ENCODE measurements at places on chromosomes 5 and 9.

- DNase-seq: peak; percentile 36
Observed at GRCh38 chr9:5186416-5187169, 1.2 kb upstream of the INSL6 start.

DNA sequence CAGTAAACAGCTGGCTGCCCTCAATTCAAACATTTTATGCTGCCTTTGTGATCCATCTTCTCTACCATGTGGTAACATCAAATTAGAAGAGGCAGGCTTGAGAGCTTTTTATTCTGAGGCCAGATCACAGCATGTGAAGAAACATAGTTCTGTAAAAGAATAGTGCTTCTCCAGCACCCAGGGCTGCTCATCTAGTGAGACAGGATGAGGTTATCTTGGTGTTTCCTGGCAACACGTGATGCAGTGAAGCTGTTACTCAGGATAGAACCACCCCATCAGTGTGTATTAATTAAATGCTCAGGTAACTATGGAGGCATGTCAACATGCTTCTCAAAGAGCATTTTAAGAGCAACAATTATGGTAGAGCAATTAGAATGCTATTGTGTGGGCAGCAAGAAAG, 400.5 kb upstream of the ACO1 start:
- no peak for DNase-seq

- no peak for DNase-seq
Observed at GRCh38 chr9:19577411-19577810, 168.6 kb downstream of the ACER2 start.

GRCh38 chr9:70852711-70853240, 268.6 kb downstream of the TRPM3 start:
- no peak for DNase-seq

DNA sequence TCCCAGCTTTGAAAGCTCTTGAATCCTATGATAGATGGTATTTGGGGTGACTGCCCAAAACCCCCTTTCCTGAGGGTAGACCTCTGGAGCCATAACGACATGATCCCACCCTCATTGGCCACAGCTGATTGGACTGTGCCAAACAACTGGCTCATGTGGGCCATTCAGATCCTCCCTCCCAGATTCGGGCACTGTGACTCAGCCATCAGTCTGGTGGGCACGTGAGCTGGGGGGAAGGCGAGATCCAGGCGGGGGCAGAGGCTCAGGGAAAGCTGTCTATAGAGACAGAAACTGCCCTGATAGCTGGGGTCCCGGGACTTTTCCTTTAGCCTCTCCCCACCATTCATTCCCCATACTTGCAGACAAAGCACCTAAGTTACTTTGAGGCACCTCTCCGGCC, 15.1 kb upstream of the NCS1 start:
- no peak for DNase-seq

DNA sequence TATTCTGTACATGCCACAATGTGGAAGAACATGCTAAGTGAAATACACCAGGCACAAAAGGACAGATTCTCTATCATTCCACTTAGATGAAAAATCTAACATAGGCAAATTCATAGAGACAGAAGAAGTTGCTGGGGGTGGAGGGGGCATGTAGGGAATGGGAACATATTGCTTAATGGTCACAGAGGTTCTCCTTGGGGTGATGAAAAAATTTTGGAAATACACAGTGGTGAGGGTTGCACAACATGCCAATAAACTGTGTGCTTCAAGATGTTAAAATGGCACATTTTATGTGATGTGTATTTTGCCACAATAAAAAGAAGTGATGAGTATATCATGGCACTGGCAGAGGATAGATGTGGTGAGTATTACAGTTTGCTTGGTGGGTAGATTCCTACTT, 111.9 kb downstream of the SUSD1 start:
- no peak for DNase-seq

DNA sequence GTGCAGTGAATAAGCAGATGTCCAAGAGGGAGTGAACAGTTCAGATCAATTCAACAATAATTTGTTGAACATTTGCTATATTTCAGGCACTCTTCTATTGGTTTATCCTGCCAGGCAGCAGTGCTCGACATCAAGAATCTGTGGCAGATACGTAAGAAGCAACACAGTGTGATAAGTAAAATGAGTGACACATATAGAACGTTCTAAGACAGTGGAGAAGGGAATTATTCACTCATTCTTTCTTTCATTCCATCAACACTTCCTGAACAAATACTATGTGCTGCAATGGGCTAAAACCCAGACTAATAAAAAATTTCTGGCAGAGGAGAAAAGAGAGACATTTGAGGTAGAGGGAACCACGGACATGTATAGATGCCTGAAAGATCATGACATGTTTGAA, 89.9 kb upstream of the GLIS3 start:
- DNase-seq: no peak

GRCh38 chr5:169225830-169226356, 75.0 kb downstream of the SLIT3 start:
- no peak for DNase-seq

DNA sequence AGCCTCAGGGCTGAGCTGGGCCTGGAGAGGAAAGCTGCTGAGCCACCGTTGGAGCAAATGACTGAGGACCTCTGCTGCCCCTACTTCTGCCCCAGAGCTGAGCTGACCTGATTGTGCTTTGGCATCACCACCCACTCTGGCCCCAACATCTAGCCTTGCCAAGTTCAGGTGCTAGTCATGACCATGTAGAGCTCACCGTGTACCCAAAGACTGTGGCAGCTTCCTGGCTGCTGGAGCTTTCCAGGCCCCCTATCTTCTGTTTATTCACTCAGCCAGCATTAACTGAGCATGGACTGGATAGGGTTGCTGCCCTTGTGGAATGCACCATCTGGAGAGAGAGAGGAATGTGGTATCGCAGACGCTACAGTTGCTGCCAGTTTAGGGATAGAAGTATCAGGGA, 49.1 kb downstream of the JADE2 start:
- no peak for DNase-seq

GRCh38 chr9:123003466-123003865, 30.0 kb upstream of the GPR21 start:
- no peak for DNase-seq

- DNase-seq: no peak
Observed at GRCh38 chr5:167644619-167645018, 646.8 kb upstream of the WWC1 start.

- no peak for DNase-seq
Observed at GRCh38 chr9:33180526-33181184, 13.5 kb upstream of the B4GALT1 start.

DNA sequence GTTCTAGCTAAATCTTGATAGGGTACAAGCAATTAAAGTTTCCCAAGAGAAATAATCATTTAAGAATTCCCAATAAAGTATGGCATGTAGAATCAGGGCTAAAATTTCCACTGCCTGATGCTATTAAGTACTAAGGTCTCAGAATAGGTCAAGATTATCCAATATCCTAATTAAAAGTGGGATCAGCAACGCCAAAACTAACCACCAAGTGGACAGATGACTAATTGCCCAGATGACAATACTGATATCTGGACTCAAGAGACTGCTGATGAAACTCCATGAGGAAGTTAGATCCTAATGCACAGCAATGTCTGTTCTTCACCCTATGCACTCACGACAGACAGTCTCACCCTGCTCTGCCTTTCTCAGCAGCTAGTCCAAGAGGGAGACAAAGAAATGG, 14.3 kb downstream of the DEPDC1B start:
- no peak for DNase-seq

DNA sequence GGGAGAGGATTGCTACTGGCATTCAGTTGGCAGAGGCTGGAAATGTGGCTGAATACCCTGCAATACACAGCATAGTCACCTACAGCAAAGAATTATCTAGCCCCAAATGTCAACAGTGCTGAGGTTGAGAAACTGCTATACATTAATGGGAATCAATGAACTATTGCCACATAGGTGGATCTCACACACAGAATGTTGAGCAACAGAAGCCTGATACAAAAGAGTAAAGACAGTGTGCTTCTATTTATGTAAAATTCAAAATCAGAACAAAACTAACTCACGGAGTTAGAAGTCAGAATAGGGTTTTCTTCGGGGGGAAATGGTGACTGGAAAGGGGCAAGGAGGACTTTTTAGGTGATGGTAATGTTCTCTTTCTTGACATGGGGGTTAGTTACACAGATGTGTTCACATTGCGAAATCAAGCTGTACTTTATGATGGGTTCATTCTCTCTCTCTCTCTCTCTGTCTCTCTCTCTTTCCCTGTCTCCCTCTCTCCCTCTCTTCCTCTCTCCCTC, 45.7 kb upstream of the PANK3 start:
- DNase-seq: no peak

DNA sequence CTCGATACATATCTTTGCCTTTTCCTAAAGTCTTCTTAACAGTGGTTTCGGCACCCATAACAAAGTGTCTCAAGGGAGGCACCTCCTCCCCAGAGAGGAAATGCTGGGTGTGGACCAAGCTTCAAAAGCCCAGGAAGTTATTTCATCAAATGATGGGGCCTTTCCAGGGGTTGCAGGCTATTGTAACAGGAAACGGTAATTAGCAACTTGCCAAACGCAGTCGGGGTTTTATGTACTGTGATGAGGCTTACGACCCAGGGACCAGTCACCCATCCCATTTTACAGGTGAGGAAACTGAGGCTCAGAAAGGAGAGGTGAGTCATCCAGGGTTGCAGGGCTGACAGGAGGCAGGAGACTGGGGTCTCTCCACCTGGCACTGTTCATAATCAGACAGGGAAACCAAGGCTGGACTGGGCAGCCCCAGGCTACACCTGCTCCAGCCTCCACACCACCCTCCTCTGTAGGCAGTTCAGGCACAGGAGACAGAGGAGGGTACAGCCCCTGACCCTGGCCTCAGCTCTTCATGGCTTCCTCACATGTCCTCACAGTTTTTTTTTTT, 30.0 kb upstream of the SUSD3 start:
- DNase-seq: no peak

DNA sequence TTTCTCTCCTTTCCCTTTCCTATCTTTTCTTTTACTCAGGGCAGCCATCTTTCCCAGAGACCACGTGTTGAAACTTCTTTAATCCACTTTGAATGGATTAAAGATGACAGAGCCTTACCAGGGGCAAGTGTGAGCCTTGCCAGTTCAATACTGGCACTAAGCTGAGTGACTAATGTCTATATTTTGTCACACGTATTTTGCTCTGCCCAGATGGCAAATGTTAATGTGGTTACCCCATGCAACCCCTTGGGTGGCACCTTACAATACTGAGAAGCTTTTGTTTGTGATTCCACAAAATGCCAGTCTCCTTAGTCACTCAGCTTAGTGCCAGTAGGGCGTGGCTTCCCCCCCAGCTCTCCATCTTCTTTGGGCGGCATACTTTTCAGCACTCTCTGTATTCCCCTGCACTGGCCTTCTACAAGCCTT, 24.8 kb downstream of the ANXA1 start:
- no peak for DNase-seq

DNA sequence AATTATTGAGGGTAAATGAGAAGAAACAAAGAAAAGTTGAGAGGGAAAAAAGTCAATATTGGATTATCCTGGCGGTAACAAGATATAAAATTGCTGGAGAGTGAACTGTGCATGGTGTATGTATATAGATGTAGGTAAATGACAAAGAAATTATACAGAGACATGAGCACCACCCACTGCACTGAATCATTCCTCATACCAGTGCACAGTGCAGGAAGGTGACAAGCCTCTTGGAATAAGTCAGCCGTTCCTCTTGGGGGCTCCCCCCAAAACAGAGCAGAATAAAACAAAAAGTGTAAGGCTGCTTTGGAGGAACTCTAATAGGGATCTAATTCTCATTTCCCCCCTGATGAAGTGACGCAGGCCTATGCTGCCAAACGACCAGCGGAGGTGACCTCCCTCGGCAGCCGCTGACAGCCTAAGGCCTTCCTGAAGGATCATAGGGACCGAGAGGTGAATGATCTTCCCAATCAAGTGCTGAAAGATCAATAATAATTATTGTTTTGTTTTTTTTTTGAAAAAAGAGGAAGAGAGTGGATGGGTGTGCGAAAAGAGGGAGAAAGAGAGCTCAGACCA, 245.0 kb downstream of the PSAT1 start:
- no peak for DNase-seq

GRCh38 chr9:110443866-110444220, 106.2 kb upstream of the TXNDC8 start:
- no peak for DNase-seq

DNA sequence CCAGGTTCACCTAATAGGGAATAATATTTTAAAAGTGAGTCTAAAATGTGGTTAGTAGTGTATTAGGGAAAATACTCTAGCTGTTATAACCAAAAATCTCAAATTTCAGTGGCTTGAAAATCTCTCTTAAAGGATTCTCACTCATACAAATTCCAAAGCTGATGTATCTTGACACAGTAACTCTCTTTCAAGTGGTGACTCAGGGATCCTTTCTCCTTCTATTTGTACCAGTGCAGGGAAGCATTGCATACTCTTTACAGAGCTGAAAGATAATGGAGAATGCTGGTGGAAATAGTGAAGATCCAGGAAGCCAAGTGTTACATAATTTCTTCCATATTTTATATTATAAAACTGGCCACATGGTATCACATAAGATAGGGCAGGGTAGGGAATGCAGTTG, 560.2 kb upstream of the CDH9 start:
- no peak for DNase-seq

DNA sequence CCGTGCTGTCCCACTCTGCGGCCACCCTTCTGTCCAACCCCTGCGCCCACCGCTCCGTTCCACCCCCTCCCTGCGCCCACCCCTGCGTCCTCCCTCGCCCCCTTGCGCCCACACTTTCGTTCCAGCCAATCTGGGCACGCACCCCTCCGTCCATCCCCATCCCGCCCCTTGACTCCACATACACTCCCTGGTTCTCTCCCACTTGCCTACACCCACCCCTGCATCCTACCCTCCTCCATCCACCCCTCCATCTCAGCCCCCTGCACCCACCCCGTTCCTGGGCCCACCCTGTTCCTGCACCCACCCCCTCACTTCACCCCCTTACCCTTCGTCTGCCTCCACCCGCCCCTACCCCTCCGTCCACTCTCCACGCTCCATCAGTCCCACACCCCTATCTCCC, 7.0 kb downstream of the ADAMTS13 start:
- DNase-seq: no peak

GRCh38 chr5:157161996-157162395, 4.1 kb downstream of the GARIN3 start:
- no peak for DNase-seq

DNA sequence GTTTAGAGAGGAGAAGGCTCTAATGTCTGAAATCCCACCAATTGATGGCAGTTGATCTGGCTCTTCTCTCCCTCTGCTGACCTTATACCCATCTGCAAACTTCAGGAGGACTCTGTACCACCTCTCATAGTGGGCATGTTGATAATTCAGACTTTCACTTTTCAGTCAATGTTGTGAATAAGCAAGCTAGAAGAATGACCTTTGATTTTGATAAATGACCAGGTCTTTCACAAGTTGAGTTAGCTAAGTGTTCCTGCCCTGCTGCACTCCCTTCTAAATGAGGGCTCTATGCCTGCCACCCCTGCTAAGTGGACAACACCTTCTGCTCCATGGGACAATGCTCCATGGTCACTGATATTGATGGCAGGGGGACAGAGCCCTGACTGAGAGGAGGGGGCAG, 74.7 kb downstream of the SPRY4 start:
- no peak for DNase-seq

DNA sequence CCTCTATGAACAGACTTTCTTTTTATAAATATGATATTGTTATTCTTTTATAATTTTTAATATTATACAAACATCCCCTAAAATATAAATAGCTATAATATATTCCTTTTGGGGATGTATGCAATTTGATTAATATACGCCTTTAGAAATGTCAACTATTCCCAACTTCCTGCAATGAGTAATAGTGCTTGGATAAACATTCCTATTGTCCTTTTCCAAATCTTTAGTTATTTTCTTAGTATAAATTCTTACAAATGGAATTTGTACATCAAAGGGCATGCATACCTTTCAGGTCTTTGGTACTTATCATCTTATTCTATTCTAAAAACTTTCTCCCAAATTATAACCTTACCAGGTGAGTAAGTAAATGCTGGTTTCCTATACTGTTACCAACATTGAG, 6.2 kb downstream of the NLN start:
- no peak for DNase-seq

Data from nephron progenitor cell (in vitro differentiated cells).